Omental fat pad (tissue), 4 donors: ENCODE measurements at places on chromosomes 2 and 18. TPM values are rescaled to one million over a fixed set of nuclear protein-coding genes. Genes with fewer than 3 reads are reported as not detected.

- DNase-seq = no peak
Measured at GRCh38 chr2:216057688-216058193, 23.9 kb downstream of the PECR start.

CAPN14 gene
- total RNA-seq = not detected

GRCh38 chr2:106126705-106127281 is 67.3 kb downstream of the UXS1 start:
- DNase-seq = no peak

GRCh38 chr2:55875434-55876135 is 48.0 kb downstream of the EFEMP1 start:
- no peak for DNase-seq

CXCR2 gene
- 19.2 TPM for total RNA-seq

DNA sequence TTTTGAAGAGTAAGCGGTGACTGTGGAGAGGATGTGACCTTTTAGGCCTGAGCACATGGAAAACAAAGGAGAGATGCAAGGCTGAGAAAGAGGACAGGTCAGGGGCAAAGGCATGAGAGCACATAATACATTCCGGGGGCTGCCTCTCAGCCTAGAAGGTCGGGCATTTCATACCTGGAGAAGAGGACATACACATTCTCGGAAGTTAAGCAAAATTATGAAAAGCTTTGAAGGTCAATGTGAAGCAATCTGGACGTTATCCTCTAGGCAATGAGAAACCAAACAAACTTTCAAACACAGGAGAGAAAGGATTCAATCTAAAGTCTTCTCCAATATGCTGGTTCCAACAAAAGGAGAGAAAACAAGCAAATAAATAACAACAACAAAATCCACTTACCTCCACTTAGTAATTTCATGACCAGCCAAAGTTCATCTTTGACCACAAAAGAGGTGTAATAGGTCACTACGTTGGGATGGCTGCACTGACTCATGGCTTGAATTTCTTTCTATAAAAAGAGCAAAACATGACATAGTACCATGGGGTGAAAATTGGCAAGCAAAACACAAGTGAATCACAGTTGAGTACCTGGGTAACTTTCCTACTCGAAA is 80.4 kb downstream of the STK39 start:
- DNase-seq = no peak
